Activated CD4-positive, alpha-beta T cell treated with anti-CD3 and anti-CD28 coated beads, Interleukin-2, amount 50 U/mL, for 24 hours (primary cell): ENCODE measurements at places on chromosomes 13 and 19.

DNA sequence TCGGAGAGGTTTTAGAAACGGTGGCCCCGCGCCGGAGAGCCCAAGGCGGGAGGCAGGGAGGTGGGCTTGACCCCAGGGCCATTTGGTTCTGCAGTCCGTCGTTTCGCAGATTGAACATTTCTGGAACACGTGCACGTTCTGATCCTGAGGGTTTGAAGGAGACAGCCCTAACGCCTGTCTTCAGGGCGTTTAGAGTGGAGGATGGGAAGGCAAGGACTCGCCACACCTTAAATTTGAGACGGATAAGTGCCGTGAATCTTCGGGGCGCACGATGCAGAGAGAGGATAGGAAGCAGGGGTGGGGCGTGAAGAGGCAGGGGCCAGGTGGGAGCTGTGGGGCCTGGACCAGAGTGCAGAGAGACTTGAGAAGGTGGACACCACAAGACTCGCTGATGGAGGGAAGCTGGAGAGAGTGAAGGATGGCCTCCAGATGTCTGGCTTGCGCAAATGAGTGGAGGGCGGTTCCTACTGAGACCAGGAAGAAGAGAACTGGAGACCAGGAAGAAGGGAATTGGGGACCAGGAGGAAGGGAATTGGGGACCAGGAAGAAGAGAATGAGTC is 804 bp upstream of the MIER2 start:
- DNase-seq: no peak

DNA sequence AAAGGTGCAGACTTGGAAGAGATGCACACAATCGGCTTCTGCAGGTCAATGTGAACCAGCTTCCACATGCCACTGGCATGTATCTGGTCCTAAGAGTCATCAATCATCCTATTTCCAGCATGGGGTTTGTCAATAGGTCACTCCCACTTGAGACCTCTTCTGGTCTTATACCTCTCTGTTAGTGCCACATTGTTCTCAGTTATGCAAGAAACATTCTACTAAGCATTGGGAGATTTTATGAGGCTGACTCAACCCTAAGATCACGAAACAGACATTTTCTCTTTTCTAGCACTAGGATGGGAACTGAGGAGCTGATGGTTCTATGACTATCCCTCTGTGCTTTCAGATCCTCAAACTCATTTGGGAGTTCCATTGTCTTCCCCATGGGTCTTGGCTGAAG is 581.5 kb upstream of the KLF12 start:
- DNase-seq: no peak

DNA sequence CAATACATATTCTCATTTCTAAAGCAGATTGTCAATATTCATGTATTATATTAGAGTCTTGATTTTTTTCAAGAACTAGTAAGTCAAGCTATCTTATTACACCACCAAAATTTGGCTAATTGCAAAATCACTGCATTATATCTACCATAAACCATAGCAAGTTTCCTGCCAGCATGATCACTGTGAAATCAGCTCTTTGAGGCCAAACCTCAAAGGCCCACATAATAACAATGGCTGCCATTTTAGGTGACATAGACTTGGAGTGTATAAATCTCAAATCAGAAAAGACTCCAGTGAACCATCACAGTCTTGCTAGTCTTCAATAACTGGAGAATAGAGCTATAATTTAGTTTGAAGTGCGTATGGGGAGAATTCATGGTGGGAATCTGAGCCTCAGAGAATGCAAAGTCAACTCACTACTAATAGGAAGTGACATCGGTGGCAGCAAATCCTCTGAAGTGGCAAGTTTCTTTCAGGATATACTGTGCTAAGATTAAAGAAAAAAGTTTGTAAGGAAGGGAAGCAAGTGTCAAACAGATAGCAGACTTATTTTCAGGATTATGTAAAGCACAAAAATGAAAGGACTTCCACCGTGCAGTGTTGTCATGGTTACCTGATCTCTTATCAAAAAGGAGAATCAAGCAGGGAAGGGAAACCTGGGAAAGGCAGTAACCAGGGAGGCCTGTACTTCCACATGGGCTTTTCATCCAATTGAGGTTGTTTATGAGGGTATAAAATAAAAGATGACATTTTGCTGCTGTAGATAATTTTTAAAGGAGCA is 117.4 kb upstream of the FNDC3A start:
- no peak for DNase-seq

GRCh38 chr13:60612593-60612992 is 215.6 kb downstream of the TDRD3 start:
- DNase-seq: no peak

GRCh38 chr13:32669030-32669646 is 82.9 kb downstream of the PDS5B start:
- DNase-seq: no peak

DNA sequence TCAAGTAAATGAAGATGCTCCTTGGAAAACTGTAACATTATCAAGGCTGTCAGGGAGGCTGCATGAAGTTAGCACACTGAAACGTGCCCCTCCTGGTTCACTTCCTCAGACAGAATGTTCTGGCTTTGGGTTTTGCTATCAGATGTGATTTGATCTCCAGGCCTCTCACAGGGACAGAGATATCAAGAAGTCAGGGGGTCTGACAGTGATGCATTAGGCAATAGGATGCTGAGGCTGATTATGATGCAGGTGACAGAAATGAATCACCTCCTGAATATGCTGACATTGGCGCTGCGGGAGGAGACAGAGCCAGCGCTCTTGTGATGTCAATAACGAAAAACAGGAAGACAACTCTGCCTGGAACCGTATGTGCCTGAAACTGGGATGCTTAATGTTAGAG is 278.5 kb downstream of the DCT start:
- no peak for DNase-seq

GRCh38 chr13:23883255-23883654 is 5.9 kb downstream of the MIPEP start:
- no peak for DNase-seq

- no peak for DNase-seq
Measured at GRCh38 chr13:27793507-27794367, 1.5 kb downstream of the GSX1 start.

DNA sequence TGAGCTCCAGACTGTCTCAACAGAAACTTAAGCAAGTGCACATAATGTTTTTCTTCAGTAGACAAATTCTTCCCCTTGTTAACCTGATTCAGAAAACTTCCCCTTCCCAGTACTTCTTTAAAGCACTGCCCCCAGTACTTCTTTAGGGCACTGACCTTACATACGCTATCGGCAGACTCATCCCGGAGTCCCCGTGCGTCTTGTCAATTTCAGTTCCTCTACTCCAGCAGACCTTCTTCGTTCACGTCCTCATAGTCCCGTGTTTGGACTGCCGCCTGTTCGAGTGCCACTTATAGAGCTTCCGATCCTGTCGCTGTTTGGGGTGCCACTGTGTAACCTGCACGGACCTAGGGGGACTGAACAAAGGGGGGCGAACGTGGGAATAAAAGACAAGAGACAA is 29.0 kb downstream of the ZNF627 start:
- no peak for DNase-seq

GRCh38 chr19:48740164-48740972 is at the start of gene RASIP1:
TSS of gene RASIP1 (minus strand) at chr19:48740610. CDS start at chr19:48740282, 328 bp downstream.
- no peak for DNase-seq

GRCh38 chr19:33472226-33472625 is 49.4 kb downstream of the PEPD start:
- no peak for DNase-seq

DNA sequence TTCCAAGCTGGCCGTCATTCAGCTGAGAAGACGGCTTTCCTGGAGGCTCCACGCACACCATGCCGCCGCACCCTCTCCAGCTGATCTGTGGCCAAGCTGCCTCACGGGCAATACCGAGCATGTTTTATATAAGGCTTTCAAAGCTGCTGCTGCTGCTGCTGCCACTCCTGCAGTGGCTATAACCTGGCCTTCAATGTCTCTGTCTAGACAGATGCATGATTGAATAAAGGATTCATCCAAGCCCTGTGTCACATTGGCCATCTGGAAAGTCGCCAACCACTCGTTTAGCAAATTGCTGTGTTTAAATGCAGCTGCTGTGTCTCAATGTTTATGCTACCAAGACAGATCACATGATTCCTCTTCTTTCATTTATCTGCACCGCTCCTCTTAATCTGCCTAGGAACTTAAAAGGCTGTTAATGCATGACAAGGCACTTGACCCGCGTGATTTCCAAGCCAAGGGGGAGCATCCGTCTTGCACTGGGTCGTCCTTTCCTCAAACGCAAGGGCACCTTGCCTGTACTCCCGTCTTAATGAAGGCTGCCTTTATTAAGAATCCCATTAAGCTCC is 114.3 kb downstream of the TEX26 start:
- DNase-seq: no peak

DNA sequence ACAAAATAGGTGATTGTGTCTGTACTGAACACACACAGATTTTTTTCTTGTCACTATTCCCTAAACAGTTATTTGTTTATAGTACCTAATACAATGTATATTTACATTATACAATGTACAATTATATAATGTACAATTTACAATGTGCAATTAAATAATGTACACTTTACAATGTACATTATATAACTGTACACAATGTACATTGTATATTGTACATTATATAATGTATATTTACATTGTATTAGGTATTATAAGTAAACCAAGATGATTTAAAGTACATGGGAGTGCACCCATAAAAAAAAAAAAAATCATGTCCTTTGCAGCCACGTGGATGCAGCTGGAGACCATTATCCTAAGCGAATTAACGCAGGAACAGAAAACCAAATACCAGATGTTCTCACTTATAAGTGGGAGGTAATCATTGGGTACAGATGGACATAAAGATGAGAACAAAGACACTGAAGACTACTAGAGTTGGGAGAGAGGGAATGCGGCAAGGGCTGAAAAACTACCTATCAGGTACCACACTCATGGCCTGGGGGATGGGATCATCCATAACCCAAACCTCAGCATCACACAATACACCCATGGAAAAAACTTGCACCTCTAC is 68.1 kb downstream of the ABCC4 start:
- DNase-seq: no peak

GRCh38 chr13:24741016-24741662 is 22.8 kb upstream of the RNF17 start:
- no peak for DNase-seq

- no peak for DNase-seq
Measured at GRCh38 chr13:109859216-109859835, 72.9 kb upstream of the IRS2 start.

GRCh38 chr19:934865-935479 is 9.1 kb downstream of the ARID3A start:
- DNase-seq: no peak

DNA sequence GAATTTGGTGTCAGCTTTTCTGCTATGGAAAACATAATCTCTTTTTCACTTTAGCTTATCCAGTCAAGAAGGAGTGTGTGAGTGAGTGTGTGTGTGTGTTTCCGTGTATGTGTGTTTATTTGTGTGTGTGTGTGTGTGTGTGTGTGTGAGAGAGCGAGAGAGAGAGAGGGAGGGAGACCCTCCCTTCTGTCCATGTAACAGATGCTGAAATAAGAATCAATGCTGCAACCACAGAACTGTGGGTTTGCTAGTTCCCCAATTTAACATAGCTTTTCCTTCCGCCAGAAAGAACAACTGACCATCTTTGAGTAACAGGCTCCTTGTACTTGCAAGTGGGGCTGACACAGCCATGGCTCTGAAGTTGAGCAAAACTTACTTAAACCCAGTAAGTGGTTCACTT is 5.2 kb downstream of the LCP1 start:
- DNase-seq: no peak

DNA sequence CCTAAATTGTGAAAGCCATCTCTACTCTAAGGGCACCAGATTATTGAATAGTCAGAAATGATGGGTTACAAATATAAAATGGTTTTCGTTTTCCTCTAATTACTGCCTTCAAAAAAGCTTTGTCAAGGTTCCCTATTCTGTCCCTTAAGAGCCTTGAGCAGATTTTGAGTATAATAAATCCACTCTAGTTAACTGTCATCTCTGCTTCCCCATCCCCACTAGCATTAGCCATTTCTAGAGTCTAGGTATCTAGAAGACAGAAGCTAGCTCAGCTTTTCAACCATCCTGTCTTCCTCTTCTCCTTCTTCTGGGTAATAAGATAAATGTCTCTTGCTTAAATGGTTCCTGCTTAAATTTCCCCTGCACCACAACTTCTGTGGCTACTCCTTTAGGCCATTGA is 290.4 kb downstream of the DACH1 start:
- DNase-seq: no peak

- no peak for DNase-seq
Measured at GRCh38 chr13:98285317-98285716, 108.2 kb upstream of the RNF113B start.

DNA sequence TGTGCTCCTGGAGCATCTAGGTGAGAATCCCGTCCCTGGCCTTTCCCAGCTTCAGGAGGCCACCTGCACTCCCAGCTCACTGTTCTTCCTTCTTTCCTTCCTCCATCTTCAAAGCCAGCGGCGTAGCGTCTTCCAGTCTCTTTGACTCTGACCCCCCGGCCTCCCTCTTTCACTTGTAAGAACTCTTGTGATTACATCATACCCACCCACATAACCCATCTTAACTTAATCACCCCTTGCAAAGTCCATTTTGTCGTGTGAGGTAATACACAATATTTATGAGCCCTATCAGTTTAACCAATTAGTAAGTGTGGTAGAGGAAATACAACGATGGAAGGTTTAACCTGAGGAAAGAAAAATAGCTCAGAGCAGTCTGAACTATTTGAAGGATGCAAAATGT is 4.6 kb upstream of the CDC16 start:
- no peak for DNase-seq

DNA sequence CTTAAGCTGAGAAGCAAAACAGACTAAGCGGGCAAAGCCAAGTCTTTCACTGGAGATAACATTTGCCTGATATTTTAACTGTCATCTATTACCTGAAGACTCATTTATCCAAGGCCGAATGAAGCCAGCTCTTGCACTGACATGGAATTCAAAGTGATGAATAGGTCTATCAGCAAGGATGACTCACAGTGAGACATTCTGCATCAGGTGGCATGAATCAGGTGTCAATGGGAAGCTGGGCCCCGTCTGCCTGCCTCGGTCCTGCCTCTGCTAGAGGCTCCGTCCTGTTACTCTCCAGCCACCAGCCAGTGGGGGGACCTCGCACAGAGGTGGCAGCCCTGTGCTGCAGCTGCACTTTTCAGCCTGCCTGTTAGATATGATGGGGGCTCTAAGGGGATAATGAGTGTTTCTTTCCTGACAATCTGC is 23.5 kb downstream of the STARD13 start:
- DNase-seq: no peak

DNA sequence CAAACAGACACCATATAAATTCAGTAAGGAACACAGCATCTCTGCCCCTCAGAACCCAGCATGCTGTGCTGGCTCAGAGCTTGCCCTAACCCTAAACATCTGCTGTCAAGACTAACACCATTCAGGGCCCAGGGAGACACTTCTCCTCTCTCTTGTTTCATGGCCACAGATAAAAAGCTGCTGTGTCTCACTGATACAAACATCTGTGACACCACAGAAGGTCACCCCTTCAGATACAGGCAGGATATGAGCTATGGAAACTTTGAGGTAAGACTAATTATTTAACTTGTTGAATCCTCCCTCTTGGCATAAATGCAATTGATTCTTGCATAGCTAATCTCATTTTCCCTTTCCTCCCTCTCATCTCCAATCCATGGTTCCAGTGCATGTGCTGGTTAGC is 61.6 kb upstream of the GPR12 start:
- no peak for DNase-seq

GRCh38 chr13:113408562-113408961 is 44.6 kb upstream of the GRTP1 start:
- DNase-seq: no peak
